ENCODE measurements at places on chromosomes 4 and X. TPM values are rescaled to one million over a fixed set of nuclear protein-coding genes. Genes with fewer than 3 reads are reported as not detected.

DNA sequence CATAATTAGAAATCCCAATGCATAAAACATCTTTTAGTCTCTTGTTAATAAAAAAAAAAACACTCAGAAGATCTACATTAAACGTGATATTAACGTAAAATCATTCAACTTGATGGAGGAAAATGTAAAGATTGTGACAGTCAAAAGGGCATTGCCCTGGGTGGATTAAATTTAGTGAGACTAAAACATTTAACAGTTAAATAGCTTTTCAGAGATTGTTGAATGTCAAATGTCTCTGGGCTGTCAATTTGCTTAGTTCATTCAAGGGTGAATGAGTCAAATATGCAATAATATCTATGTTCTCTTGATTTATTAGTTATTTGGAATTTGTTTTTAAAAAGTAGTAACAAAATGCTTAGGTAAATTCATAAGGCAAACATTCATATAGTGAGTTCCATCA, 836.6 kb upstream of the PCDH10 start:
- no peak for DNase-seq

GRCh38 chrX:137565318-137565904, 516 bp upstream of the ZIC3 start:
- no peak for DNase-seq

DNA sequence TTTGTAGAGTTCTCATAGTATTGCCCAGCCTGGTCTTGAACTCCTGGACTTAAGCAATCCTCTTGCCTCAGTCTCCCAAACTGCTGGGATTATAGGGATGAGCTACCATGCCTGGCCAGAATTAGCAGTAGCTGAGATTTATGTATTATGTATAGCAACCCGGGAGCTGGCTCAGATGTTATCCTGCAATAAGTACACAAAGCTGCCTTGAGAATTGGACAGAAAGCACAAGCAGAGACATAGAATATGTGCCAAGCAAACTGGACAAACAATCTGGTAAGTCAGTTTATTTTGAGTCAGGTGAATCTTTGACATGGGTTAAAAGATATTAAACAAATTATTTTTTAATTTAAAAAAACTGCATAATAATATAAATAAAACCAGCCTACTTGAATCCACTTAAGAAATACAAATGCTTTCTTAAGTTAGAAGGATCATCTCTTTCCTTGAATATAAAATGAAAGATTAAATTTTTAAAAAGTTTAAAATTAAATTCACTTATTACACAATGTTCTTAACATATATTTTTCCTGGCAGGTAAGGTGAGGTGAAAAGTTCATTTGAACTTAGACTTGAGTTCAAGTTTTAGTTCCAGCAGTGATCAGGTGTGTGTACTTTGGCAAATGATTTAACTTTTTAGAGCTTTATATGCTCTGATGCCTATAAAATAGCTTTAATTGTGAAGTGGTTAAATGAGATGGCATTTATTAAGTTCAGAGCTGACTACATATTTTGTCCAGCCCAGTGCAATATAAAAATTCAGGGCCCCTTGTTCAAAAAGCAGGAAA, 87.8 kb upstream of the ACSL1 start:
- no peak for DNase-seq

GPM6B gene
- 102 TPM for total RNA-seq

DNA sequence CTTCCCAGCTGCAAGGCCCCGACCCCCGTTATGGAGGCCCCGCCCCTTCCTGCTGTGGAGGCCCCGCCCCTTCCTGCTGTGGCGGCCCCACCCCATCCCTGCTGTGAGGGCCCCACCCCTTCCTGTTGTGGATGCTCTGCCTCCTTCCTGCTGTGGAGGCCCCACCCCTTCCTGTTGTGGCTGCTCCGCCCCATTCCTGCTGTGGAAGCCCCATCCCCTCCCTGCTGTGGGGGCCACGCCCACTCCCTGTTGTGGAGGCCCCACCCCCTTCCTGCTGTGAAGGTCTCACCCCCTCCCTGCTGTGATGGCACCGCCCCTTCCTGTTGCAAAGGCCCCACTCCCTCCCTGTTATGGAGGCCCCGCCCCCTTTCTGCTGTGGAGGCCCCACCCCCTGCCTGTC, 104.9 kb upstream of the PSAPL1 start:
- DNase-seq = no peak

DNA sequence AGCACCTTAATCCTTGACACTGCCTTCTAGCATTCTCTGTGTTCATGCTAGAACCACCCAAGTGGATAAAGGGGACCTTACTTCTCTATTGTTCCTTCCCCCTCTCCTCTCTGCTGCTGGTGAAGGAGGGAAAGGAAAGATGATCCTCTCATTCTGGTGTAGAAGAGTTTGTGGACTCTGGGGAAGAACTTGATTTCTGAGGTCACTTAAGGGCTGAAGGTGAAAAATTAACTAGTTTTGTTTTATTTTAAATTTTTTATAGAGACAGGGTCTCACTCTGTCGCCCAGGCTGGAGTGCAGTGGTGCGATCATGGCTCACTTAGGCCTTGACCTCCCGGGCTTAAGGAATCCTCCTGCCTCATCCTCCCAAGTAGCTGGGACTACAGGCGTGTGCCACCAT, 29.8 kb downstream of the SMS start:
- DNase-seq = no peak

GRCh38 chr4:25663781-25664180, 8.1 kb downstream of the SLC34A2 start:
- DNase-seq = no peak

DNA sequence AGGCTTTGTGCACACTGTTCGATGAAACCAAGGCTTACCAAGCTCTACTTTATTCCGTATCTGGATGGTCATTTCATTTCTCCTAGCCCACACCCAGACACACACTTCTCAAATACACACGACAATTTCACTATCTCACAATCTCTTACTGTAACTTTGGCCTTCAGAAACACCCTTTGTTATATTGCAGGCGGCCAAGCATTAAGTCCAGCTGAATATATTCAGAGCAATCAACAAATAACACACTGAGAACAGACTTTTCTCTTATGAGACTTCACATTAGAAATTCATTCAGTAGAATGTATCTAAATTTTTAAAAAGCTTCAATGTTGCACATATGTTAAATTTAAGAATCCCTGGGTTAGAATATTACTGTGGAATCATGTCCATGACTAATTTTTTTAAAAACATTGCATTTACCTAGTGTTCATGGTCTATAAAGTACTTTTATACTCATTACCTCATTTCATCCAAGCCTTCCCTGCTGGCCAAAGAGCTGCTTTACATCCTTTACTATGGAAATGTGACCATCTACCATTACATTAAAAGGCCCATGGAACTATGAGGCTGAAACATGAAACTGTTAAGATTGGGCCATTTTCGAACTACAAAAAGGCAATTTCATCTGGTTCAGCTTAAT, 10.5 kb upstream of the MAGEB17 start:
- DNase-seq = no peak

SLC38A5 gene
- 1.8 TPM for total RNA-seq

- DNase-seq = no peak
These were observed 219.3 kb upstream of the FTHL17 start for GRCh38 chrX:31291131-31291530.

GRCh38 chr4:152327606-152328453, 208.1 kb downstream of the FBXW7 start:
- DNase-seq = no peak

- DNase-seq = no peak
These were observed 640 bp downstream of the BANK1 start for GRCh38 chr4:101791182-101791558.

DNA sequence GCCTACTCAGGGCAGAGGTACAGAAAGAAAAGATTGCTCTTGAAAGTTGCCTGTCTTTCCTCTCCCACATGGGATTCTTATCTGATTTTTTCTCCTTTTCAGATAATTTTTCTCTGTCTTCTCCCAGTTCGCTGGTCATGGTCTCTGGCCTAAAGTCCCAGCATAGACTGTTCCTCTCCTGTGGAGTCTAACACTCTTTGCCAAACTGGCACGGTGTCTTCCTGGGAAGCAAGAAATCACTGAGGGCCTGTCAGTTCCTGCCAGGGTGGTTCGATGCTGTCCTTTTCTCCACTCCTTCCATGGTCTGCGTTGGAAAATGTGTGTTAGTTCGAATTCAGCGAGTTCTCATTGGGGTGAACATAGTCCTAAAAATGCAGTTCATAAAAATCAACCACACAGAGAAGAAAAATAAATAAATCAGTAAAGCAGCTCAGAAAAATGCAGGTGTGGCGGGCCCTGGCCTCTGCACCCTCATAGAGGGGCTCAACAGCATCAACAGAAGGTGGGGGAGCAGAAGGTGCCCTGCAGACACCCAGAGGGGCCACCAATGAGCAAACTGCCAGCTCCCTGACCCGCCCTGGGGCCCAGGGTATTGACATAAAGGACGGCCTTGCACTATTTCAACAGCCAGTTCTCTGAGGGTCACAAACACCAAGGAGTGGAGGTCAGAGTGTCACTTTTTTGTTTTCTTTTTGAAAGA, 2.1 kb downstream of the RGN start:
- no peak for DNase-seq

GRCh38 chrX:6732101-6732500, 197.2 kb upstream of the VCX3A start:
- no peak for DNase-seq

AMTN gene
- total RNA-seq = not detected

- DNase-seq = peak; percentile 85
These were observed 54.1 kb downstream of the GRK4 start for GRCh38 chr4:3017504-3017903.

FAT1 gene
- total RNA-seq = 268 TPM

GRCh38 chr4:77581724-77582123, 23.9 kb upstream of the CXCL13 start:
- peak; percentile 33 for DNase-seq

SPANXC gene
- total RNA-seq = not detected

GRCh38 chr4:150381036-150381435, 200.9 kb upstream of the MAB21L2 start:
- no peak for DNase-seq

DNA sequence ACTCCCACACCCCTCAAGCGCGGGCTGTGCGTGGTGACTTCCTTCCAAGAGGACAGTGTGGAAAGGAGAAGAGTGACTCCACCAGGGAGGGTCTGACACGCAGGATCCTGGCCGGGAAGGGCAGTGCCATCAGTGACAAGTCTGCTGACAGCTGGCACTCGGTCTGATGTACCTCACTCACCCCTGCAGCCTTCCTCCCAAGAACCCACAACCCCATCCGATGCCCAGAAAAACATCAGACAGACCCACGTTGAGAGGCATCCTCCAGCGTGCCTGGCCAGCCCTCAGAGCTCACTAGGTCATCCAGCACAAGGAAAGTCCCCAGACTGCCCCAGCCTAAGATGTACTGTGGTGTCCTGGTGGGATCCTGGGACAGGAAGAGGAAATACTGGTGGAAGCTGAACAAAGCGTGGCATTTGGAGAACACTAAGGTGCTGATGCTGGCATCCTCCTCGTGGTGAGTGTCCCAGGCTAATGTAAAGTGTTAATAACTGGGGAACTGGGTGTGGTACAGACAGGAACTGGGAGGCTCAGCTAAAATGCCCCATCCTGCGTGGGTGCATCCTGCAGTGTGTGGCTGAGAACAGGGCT, 200.0 kb upstream of the PSAPL1 start:
- peak; percentile 20 for DNase-seq

DNA sequence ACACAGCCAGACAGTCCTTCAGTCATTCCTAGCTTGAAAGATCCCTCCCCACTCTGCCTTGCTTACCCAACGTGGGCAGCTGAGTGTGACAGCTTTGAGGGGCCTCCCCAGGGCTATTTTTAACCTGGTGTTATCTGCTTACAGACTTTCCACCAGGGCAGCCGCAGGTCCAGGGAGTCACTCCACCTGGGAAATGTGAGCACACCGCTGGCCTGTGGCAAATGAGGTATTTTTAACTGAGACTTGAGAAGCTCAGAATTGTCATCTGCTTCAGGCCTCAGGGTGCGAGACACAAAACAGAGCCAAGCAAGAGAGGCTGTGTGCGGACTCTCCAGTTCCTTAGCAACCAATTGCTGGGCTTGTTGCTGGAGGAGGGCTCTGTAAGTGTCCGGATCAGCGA, 13.0 kb downstream of the CORIN start:
- peak; percentile 76 for DNase-seq

CT55 gene
- not detected for total RNA-seq

- no peak for DNase-seq
These were observed 161.0 kb downstream of the CPXCR1 start for GRCh38 chrX:88908056-88908455.

SRD5A3 gene
- 11.6 TPM for total RNA-seq

DNA sequence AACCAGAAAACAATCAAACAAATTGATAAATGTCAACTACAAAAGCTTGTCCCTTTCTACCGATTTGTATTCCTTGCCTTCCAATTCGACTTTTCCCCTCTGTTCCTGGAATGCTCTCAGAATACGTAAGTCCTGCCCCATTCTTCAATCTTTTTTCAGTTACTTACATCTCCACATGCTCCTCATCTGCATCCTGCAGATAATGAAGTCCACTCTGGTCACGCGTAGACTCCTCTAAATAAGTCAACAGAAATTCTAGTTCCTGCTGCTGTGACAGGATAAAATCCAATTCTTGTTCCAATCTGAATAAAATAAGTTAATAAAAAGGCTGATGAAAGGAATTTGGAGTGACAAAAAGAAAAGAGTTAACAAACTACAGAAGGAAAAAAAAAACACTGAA, 34.4 kb upstream of the RBM41 start:
- no peak for DNase-seq

- no peak for DNase-seq
These were observed 138.5 kb upstream of the ZIC3 start for GRCh38 chrX:137427426-137427778.

ADH1B gene
- not detected for total RNA-seq

- DNase-seq = no peak
These were observed 85.9 kb downstream of the CASK start for GRCh38 chrX:41837270-41837944.

PTTG2 gene
- not detected for total RNA-seq
